CD8-positive, alpha-beta memory T cell (primary cell): ENCODE measurements at places on chromosomes 5 and 9.
A peak's percentile ranks its signal among the peaks of the same experiment; 100 is the strongest.

- no peak for DNase-seq
Measured at GRCh38 chr5:111478266-111478665, 34.1 kb downstream of the STARD4 start.

- DNase-seq: no peak
Measured at GRCh38 chr9:77877976-77878375, 153.6 kb downstream of the GNAQ start.

DNA sequence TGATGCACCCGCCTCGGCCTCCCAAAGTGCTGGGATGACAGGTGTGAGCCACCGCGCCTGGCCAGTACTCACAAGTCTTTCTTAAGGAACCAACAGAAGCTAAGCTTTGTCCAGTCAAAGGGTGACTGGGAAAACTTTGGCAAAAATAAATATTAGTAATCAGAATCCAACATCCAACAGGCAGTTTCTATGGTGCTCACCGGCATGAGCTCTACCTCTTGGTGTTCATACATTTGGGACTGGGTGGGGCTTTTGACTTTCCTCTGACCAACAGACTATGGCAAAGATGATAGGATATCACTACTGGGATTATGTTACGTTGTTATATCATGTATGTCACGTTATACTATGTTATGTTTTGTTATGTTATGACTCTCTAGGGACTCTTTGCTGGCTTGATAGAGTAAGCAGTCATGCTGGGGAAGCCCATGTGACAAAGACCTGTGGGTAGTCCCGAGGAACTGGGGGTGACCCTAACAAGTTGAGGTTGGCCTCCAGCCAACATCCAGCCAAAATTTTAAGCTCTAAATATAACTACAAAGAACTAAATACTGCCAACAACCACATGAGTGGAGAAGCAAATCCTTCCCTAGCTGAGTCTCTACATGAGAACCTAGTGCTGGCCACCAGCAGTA, 6.0 kb downstream of the RASGEF1C start:
- DNase-seq: no peak

DNA sequence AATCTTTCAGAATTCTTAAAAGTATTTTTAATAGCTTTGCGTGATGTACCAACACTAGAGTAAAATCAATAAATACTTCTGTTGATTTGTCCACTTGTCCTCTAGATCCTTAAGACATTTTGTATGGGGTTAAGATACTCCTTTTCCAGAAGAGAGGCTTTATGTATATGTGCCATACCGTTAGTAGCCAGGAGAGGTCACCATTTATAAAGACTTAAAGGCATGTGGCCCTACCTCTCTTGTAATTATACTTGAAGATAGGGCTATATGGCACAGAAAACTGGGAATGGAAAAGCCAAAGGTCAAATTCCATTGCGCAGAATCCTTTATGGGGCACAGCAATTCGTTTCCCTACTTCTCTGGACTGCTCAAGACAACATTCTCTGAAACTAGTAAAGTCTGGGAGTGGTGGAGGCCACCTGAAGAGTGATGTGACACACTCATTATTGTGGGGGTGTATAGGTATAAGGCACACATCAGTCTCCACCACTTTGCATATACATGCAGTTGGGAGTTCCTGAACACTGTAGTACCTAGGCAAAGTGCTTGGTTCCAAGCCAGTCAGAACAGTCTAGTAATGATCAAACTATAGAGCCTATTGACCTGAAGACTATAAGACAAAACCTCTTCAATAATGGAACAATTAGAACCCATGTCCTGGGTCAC, 140.1 kb upstream of the FBXL17 start:
- DNase-seq: peak; percentile 6

DNA sequence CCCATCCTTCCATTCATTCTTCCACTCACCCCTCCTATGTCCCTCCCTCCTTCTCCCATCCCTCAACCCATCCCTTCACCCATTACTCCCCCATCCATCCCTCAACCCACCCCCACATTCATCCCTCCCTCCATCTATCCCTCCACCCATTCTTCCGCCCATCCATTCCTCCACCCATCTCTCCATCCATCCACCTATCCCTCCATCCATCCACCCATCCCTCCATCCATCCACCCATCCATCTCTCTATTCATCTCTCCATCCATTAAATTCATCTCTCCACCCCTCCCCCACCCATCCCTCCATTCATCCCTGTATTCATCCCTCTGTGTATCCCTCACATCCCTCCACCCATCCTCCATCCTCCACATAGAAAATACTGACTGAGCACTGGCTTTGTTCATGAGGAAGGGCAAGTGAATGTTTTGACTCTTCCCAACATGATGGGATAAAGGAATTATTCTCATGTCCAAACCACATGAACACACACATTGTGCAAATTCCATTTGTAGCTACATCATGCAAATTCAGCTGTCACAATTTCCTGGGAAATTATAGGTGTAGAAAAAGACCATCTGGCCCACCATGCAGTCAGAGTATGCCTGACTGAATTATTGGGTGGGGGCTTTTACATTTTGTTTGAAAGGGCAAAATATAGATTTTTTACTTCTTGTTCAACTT, 6.9 kb upstream of the VAV2 start:
- DNase-seq: no peak

GRCh38 chr5:139795074-139796001, at the start of gene PSD2:
Gene PSD2, plus strand, starts transcription at chr5:139795808. Its CDS starts 13,633 bp downstream, at chr5:139809441.
- no peak for DNase-seq

DNA sequence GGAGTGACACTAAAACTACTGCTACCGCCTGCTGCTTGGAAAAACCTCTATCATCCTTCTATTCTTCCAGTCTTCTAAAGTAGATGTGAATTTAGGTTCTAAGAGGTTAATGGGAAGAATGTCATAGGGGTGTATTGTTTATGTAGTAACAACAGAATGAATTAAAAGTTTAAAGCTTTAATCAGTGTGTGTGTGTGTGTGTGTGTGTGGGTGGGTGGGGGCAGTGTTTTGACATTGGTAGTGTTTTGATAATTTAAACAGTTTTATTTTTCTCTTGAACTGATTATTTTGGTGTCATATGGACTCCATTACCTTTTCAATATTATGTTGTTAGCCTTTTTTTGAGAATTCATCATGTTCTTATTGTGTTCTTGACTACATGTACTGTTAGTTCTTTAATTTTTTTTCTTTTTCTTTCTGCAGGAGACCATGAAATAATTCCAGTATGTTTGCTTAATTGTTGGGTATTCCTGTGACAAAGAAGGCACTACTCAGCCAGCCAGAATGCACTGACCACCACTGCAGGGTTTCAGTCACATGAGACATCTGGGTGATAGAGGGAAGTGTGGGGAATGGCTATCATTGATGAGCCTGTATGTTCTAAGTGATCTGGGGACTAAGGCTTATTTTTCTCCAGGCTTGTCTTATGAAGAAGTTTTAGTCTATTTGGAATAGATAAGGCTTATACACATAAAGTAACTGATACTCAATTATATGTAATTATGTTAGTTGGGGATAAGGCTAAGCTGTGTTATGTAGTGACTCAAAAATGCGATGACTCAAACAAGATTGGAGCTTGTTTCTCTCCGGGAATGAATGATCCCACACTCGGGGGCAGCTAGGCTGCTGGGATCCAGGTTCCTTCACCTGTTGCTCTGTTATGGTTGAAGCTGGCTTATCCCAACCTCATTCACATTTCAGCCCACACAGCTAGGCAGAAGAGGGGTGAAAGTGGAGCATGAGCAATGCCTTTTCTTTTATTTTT, 50.2 kb upstream of the ACTBL2 start:
- no peak for DNase-seq

DNA sequence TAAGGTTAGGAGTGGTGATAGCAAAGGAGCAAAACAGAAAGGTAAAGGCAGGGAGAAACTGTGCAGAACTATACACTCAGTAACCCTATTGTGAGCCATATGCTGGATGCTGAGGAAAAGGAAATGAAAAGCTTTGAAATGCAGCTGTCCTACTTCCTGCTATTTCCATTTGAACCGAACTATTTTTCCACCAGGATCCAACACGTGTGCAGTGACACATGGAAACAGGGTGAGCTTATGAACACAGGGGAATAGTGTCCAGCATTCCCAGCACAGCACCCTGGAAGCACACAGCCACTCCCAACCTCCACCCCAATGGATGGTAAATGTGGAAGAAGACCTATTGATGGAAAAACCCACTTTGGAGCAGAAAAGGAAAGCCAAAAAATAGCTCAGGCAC, 69.0 kb upstream of the SLC12A2 start:
- no peak for DNase-seq

DNA sequence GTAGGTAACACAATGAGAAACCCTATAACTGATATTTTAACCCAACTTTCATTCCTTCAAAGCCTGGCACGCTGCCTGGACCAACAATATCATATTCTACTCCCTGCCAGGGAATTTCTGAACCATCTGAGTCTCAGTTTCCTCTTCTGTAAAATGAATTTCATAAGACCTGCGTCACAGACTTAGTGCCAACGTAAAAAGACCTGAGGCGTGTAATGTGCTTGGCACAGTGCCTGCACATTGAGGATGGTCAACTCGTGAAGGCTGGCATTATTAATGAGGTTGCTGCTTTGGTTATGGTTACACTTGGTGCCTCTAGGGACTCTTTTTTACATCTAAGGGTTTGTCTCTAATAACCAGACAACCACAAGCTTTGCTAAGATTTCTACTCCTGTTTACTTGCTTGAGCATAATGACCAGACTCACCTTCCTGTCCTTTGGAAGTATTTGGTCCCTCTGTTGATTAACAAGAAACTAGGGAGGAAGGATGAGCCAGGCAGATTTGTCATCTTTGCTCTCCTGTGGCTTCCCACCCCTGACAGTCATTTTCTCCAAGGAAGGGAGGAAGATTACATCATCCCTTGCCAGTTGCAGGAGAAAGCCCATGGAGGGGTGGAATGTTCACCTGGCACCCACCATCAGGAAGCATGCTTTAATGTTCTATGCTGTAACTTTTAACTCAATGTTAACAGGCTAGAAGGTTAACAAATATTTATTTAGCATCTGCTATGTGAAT, 79.0 kb downstream of the PAPPA start:
- no peak for DNase-seq

DNA sequence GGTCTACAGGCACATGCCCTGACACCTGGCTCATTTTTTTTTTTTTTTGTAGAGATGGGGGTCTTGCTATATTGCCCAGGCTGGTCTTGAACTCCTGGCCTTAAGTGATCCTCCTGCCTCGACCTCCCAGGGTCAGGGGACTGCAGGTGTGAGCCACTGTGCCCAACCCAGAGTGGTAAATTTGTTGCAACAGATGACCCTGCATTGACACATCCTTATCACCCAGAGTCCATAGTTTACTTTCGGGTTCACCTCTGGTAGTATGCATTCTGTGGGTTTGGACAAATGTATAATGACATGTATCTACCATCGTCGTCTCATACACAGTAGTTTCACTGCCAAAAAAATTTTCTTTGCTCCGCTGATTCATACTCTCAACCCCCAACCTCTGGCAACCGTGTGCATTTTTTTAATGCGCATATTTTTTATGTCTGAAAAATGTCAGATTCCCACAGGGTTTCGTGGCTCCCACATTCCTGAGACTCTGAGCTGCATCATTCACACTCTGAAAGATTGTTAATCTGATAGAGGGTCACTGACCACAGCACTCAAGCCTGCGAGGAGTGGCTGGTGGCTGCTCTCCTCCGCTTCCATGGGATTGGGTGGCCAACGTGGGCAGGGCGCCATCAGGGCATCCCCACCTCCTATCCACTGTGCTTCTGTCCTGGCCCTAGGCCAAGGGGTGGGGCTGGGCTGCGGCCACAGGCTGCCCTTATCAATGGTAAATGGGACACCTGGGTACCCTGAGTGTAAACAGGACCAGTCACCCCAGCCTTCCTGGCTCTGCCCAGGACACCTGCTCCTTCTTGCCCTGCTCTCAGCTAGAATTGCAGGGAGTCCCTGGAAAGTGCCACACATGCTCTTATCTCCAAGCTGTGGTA, 9.6 kb downstream of the NDST1 start:
- DNase-seq: no peak

GRCh38 chr5:172325452-172325851, 41.9 kb upstream of the UBTD2 start:
- DNase-seq: no peak

- no peak for DNase-seq
Measured at GRCh38 chr5:133489632-133490031, 122.7 kb downstream of the FSTL4 start.

DNA sequence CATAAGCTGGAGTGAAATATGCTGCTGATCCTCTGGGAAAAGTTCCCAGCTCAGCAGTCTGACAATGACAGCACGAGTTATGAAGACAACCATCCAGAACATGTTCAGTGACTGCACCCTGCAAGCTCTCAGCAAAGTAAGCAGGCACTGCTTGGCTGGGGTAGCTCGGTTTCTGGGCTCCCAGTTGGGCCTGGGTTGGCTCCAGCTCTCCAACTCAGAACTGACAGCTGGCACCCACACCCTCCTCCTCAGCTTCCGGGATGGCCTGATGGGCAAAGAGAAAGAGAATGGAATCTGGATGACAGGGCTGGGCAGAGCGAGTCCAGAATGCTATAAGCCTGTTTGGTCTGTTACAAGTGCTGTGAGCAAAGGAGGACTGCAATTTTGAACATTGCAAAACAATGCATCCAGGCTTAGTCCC, 185.0 kb downstream of the CSNK1G3 start:
- no peak for DNase-seq

GRCh38 chr5:143271431-143271830, 132.1 kb downstream of the NR3C1 start:
- DNase-seq: no peak

DNA sequence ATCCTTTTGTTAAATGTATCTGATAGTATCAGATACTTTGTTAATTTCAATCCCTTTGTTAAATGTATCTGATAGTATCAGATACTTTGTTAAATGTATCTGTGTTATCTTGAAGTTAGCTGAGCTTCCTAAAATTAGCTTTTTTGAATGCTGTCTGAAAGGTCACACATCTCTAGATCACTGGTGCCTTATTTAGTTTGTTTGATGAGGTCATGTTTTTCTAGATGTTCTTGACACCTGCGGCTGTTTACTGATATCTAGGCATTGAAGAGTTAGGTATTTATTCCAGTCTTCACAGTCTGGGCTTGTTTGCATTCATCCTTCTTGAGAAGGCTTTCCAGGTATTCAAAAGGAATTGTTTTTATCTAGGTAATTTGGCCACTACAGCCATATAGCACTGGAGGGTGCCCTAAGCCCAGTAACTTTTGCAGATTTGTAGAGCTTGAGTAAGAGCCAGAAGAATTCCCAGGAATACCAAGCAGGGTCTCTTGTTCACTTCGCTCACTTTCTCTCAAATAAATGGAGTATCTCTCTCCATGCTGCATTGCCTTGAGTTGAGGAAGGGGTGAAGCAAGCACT, 435.4 kb upstream of the GRAMD2B start:
- DNase-seq: no peak

- no peak for DNase-seq
Measured at GRCh38 chr5:59988396-59988795, 94.9 kb upstream of the PDE4D start.

DNA sequence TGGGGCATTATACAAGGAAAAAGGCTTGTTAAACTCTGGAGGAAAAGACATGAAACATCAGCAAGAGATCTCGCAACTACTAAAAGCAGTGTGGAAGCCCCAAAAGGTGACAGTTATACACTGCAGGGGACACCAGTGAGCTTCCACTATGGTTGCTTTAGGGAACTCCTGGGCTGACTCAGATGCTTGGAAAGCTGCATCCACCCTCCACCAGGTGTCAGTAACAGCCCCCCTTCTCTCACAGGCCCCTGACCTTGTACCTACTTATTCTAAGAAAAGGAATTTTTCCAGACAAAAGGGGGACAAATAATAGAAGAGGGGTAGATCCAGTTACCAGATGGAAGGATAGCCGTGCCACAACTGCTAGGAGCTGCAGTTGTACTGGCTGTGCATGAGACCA, 154.4 kb upstream of the COX7C start:
- no peak for DNase-seq
